A549 treated with ZK216348 at 1 μM for 4 hours (cell line): ENCODE measurements at places on chromosomes 3 and 15. TPM values are rescaled to one million over a fixed set of nuclear protein-coding genes. Genes with fewer than 3 reads are reported as not detected.

Gene ITIH3
- total RNA-seq, result not detected in 5 replicates

Gene GOLGA8G
- not detected in 5 replicates for total RNA-seq

Gene CORO2B
- 2.4 to 3.9 TPM (median 3.1 TPM) in 5 replicates for total RNA-seq

Gene SLCO2A1
- total RNA-seq, result 0.02 to 0.22 TPM (median 0.06 TPM) in 4 of 5 replicates, not detected in the other

Gene P2RY1
- total RNA-seq, result 0.34 to 0.57 TPM (median 0.54 TPM) in 5 replicates

Gene RARB
- total RNA-seq, result 5.0 to 9.4 TPM (median 7.9 TPM) in 5 replicates

Gene SNTN
- total RNA-seq, result not detected in 5 replicates

Gene CRTAP
- total RNA-seq, result 295 to 315 TPM (median 298 TPM) in 5 replicates

Gene SOX14
- not detected in 5 replicates for total RNA-seq

Gene SYNPR
- not detected in 5 replicates for total RNA-seq

Gene CYP1A2
- not detected in 5 replicates for total RNA-seq

Gene KLF15
- total RNA-seq, result 0.11 to 0.30 TPM (median 0.13 TPM) in 5 replicates

Gene CHRM5
- total RNA-seq, result 0.07 TPM in 1 of 5 replicates, not detected in the others

Gene GP5
- total RNA-seq, result not detected in 5 replicates

Gene ATG3
- total RNA-seq, result 40.5 to 65.2 TPM (median 46.1 TPM) in 5 replicates

Gene GOLGA8T
- 1.1 to 2.8 TPM (median 2.0 TPM) in 5 replicates for total RNA-seq

Gene ISLR2
- 0.07 to 0.26 TPM (median 0.21 TPM) in 5 replicates for total RNA-seq

Gene ATP13A4
- total RNA-seq, result not detected in 5 replicates

Gene FAM227B
- 0.94 to 1.6 TPM (median 1.2 TPM) in 5 replicates for total RNA-seq

Gene HYAL2
- total RNA-seq, result 14.7 to 31.6 TPM (median 29.4 TPM) in 5 replicates

Gene LTF
- not detected in 5 replicates for total RNA-seq

Gene PLCH1
- total RNA-seq, result 0.83 to 1.2 TPM (median 1.0 TPM) in 5 replicates

Gene CCK
- total RNA-seq, result 0.48 to 1.9 TPM (median 1.5 TPM) in 5 replicates

Gene SLC24A5
- not detected in 5 replicates for total RNA-seq

Gene GJD2
- not detected in 5 replicates for total RNA-seq

Gene SLC9C1
- total RNA-seq, result not detected in 5 replicates

Gene LRRC2
- not detected in 5 replicates for total RNA-seq

Gene PRKCI
- 11.0 to 19.9 TPM (median 18.0 TPM) in 5 replicates for total RNA-seq

Gene ROBO2
- total RNA-seq, result not detected in 5 replicates

Gene PLA2G4E
- total RNA-seq, result not detected in 5 replicates

Gene ADAMTS17
- total RNA-seq, result 0.18 to 0.34 TPM in 2 of 5 replicates, not detected in the others

Gene GP9
- total RNA-seq, result not detected in 5 replicates

Gene CPNE9
- 0.14 to 0.30 TPM (median 0.21 TPM) in 3 of 5 replicates, not detected in the others for total RNA-seq

Gene RCN2
- 43.8 to 79.0 TPM (median 65.9 TPM) in 5 replicates for total RNA-seq

Gene EPHA6
- total RNA-seq, result 0.19 TPM in 2 of 5 replicates, not detected in the others

Gene GRAMD1C
- 0.23 to 2.3 TPM (median 0.54 TPM) in 5 replicates for total RNA-seq

Gene EPHA3
- not detected in 5 replicates for total RNA-seq

Gene TF
- 0.60 to 2.0 TPM (median 1.0 TPM) in 5 replicates for total RNA-seq

Gene CLDN18
- total RNA-seq, result not detected in 5 replicates

Gene MASP1
- not detected in 5 replicates for total RNA-seq

Gene CLRN1
- not detected in 5 replicates for total RNA-seq

Gene CLDN11
- total RNA-seq, result 0.19 to 0.21 TPM in 2 of 5 replicates, not detected in the others

Gene TARS3
- 6.5 to 9.4 TPM (median 7.6 TPM) in 5 replicates for total RNA-seq

Gene CCR8
- not detected in 5 replicates for total RNA-seq

Gene CFAP100
- not detected in 5 replicates for total RNA-seq

Gene GOLGA8J
- not detected in 5 replicates for total RNA-seq

Gene RSRC1
- 23.0 to 37.9 TPM (median 31.3 TPM) in 5 replicates for total RNA-seq

Gene HHLA2
- 0.07 to 0.15 TPM in 2 of 5 replicates, not detected in the others for total RNA-seq

Gene THAP10
- 3.2 to 7.1 TPM (median 5.8 TPM) in 5 replicates for total RNA-seq

Gene SLC22A14
- total RNA-seq, result 0.09 TPM in 2 of 5 replicates, not detected in the others

Gene TJP1
- 55.6 to 80.2 TPM (median 79.6 TPM) in 5 replicates for total RNA-seq

Gene ROBO1
- total RNA-seq, result 11.9 to 20.0 TPM (median 16.2 TPM) in 5 replicates

Gene UTS2B
- total RNA-seq, result 0.22 TPM in 1 of 5 replicates, not detected in the others

Gene OR5H15
- total RNA-seq, result not detected in 5 replicates

Gene TRIM42
- total RNA-seq, result not detected in 5 replicates

Gene CD276
- total RNA-seq, result 57.8 to 88.3 TPM (median 76.9 TPM) in 5 replicates

Gene MRPS25
- total RNA-seq, result 48.1 to 63.1 TPM (median 56.2 TPM) in 5 replicates
